Stimulated activated CD8-positive, alpha-beta memory T cell treated with anti-CD3 and anti-CD28 coated beads, Interleukin-15, amount 100 ng/mL, for 24 hours (primary cell): ENCODE measurements at places on chromosomes 2 and 18.

GRCh38 chr2:225574582-225575138 is 175.2 kb downstream of the NYAP2 start:
- DNase-seq, result no peak

DNA sequence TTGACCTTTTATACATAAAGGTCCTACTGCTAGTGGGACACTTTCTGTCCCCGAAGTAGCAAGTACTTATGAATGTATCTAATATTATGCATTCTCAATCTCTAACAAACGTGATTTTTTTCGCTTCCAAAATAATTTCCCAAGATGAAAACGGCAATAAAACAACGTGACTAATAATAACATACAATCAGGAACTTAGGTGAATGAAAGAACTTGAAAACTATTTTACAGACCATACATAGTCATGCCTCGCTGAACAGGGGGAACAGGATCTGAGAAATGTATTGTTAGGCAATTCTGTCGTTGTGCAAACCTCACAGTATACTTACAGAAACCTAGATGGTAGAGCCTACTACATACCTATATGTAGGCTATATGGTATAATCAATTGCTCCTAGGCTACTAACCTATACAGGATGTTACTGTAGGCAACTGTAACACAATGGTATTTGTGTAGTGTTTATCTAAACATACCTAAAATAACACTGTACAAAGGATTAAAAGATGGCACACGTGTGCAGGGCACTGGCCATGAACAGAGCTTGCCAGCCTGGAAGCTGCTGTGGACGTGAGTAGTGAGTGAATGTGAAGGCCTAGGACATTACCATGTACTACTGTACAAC is 2.5 kb downstream of the RTN4 start:
- no peak for DNase-seq

DNA sequence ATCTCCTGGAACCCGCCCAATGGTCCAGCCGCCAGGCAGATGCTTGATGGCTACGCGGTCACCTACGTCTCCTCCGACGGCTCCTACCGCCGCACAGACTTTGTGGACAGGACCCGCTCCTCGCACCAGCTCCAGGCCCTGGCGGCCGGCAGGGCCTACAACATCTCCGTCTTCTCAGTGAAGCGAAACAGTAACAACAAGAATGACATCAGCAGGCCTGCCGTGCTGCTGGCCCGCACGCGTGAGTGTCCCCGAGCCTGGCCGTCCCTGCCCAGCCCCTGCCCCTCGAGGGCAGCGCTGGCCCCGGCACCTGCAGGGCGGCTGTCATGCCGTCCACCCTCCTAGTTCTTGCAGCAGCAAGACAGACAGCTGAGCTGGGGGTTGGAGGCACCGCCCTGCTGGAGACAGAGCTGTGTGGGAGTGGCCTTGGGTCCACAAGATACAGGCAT is 36.7 kb downstream of the MTERF4 start:
- DNase-seq, result no peak

DNA sequence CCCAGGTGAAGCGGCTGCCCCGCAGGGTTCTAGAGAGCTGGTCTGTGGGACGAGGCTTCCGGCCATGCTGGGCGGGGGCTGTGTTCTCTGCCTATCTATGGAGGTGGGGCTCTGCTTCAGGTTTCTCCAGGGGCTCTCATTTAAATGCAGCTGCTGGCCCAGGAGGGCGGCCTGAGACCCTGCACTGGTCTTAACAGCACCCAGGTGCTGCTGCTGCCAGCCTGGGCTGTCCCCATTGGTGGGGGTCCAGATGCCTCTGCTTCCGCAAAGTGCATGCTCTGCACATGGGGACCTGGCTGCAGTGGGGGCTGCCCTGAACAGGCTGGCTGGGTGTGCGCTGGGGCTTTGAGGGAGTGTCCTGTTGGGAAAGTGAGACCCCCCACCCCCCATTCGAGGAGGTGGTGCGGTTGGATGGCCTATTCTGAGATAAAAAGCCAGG is 29.7 kb upstream of the ALLC start:
- DNase-seq, result no peak

DNA sequence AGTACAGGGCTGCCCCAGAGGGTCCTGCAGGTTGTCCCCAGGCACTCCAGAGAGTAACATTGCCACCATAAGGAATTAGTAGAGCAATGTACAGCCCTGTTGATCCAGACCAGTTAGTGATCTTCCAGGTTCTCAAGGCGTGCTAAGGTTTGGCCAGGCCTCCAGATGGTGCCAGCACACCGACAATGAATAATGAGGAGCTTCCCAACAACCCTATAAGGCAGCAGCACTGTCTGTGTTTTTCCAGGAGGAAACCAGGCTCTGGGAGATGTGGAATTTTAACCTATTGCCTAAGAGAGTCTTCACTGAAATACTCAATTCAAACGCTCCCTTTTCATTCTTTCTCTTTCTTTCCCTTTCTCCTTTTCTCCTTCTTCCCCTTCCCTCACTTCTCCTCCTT is 122.1 kb downstream of the MGAT5 start:
- no peak for DNase-seq

DNA sequence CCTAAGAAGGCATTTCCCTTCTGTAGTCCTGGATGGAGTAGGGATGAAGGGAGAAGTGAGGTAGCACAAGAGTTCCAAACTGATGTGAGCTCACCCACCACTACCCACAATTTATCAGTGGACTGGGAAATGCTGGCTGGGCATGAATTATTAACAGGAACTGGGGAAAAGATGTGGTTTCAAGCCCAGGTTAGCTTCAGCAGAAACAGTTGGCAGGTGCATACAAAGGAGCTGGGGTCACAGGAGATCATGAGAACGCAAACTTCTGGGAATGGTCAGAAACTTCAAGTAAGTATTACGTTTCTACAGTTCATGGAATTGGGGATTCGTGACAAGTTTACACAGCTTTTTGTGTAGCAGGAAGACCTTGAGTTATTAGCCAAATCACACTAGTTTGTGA is 5.4 kb downstream of the CCDC141 start:
- DNase-seq, result no peak

GRCh38 chr2:121721926-121722325 is 14.7 kb downstream of the NIFK start:
- DNase-seq, result no peak

- no peak for DNase-seq
These were observed 47.9 kb downstream of the ARMC9 start for GRCh38 chr2:231246171-231246842.

- no peak for DNase-seq
These were observed 600.8 kb downstream of the CPS1 start for GRCh38 chr2:211157211-211157610.
